ENCODE measurements at places on chromosomes 12 and 14. TPM values are rescaled to one million over a fixed set of nuclear protein-coding genes. Genes with fewer than 3 reads are reported as not detected.

WIF1 gene
- 1.8 TPM for total RNA-seq

LMNTD1 gene
- total RNA-seq: not detected

AQP6 gene
- total RNA-seq: not detected

KLRF1 gene
- total RNA-seq: 0.51 TPM

SLC25A47 gene
- not detected for total RNA-seq

ERBB3 gene
- total RNA-seq: 1.9 TPM

CCDC175 gene
- total RNA-seq: not detected

MYH6 gene
- not detected for total RNA-seq

MDM1 gene
- 14.9 TPM for total RNA-seq

NEDD1 gene
- 11.1 TPM for total RNA-seq

PAPLN gene
- total RNA-seq: 6.4 TPM

TOMM20L gene
- not detected for total RNA-seq

C1QL4 gene
- total RNA-seq: not detected

KRT78 gene
- not detected for total RNA-seq

SLC6A12 gene
- 3.4 TPM for total RNA-seq

CEBPE gene
- total RNA-seq: not detected

IKZF4 gene
- 25.8 TPM for total RNA-seq

KLHL33 gene
- 0.35 TPM for total RNA-seq

LRRC10 gene
- not detected for total RNA-seq

ISM2 gene
- total RNA-seq: not detected

ESYT1 gene
- total RNA-seq: 435 TPM

OR10G2 gene
- total RNA-seq: not detected

Measured in mesenteric fat pad (tissue), 1 donor.